Esophagus squamous epithelium (tissue), 5 donors: ENCODE measurements at places on chromosomes 1 and 21.

- DNase-seq: no peak
These were observed 37.6 kb upstream of the DISP3 start for GRCh38 chr1:11441211-11441952.

GRCh38 chr1:116855191-116855619, 54.5 kb upstream of the PTGFRN start:
- no peak for DNase-seq

- no peak for DNase-seq
These were observed 81.2 kb upstream of the TMPRSS2 start for GRCh38 chr21:41589131-41589530.

- no peak for DNase-seq
These were observed 175.2 kb downstream of the DSCAM start for GRCh38 chr21:40671716-40672115.

GRCh38 chr1:22800629-22801028, 90.0 kb downstream of the EPHB2 start:
- no peak for DNase-seq

DNA sequence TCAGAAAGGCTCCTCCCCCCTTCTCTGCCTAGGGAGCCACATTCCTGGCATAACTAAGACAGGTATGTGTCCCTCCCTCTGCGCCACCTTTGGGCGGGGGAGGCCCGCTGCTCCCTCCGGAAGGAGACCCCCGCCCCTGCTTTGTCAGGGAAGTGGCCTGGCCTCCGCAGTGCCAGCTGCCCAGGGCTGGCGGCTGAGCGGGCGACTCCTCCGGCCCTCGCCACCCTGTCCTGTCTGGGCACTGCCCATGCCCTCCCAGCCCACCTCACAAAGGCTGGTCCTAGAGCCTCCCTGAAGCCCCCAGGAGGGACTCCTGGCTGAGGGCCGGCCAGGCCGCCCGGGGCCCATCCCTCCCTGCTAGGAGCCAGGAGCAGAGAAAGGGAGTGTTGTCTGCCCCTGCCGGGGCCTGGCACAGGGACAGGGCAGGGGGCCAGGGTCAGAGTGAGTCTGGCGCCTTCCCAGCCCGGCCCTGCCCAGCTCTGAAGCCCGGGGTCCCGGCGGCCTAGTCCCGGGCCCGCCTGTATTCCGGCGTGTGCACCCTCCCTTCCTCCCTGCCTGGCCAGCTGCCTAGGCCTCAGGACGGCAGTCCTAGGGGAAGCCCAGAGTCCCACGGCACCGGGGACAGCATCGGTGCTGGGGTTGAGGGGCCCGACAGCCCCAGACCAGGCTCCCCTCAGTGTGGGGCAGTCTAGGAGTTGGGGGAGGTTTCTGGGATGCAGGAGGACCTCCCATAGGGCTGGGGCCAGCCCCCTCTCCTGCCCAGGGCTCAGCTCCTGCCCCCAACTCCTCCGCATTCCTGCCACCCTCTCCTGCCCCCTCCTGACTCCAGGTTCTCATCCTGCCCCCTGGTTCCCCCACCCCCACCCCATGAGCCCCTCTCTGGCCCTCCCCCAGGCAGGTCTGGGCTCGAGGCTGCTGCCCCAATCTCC, 5.1 kb downstream of the AGRN start:
- no peak for DNase-seq

DNA sequence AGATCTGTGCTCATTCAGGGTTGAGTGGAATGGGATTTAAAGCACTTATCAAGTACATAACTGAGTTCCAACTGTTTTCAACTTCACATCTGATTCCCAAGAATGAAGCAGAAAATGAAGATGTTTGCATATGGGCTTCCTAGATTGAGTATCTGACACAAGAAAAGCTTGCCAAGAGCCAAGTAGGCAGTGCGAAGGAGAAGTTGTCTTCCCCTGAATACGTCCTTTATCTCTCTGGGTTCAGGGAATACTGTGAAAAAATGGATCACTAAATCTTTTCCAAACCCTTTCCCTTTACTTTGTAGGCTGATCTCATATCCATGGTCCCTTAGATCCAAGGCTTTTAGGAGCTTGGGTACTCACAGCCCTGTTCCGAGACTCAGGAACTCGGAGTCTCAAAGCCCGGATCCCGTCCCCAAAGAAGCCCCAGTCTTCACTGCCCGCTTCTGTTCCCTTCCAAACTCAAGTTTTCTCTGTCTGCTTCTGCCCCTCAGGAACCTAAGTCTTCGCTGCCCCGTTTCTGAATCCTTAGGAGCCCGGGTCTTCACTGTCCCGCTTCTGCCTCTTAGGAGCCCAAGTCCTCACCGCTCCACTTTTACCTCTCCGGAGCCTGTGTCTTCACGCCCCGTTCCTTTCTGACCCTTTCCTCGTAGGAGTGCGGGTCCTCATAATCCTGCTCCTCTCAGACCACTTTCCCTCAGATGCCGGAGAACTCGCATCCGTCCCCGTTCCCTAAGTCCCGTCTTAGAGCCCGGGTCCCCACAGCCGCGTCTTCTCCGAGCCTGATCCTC, 616 bp downstream of the TAF12 start:
- DNase-seq: no peak

- DNase-seq: no peak
These were observed 16.9 kb downstream of the TCEANC2 start for GRCh38 chr1:54070171-54070837.

GRCh38 chr1:198809247-198809646, 170.4 kb downstream of the PTPRC start:
- no peak for DNase-seq

DNA sequence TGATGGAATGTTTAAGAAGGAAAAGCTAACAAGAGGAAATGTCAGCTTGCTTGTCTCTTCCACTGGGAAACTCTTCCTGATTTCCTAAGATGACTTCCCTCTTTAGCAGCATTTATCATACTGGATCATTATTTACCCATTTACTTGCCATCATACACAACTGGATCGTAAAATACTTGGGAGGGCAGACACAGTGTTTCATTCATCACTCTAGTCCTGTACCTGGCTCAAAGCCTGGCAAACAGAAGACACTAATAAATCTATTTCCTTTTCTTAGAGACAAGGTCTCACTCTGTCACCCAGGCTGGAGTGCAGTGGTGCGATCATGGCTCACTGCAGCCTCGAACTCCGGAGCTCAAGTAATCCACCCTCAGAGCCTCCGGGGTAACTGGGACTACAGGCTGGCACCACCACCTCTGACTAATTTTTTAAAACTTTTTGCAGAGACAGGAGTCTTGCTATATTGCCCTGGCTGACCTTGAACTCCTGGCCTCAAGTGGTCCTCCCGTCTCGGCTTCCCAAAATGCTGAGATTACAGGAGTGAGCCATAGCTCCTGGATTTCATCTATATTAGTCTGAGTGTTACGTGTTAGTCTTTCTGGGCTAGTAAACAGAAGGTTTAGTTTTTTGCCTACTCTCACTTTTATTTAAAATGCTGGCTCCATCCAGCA, 574.6 kb downstream of the SMYD3 start:
- no peak for DNase-seq

GRCh38 chr1:24878775-24879742, 51.0 kb downstream of the RUNX3 start:
- DNase-seq: no peak

- no peak for DNase-seq
These were observed 452.7 kb downstream of the KCNT2 start for GRCh38 chr1:196155586-196155985.

DNA sequence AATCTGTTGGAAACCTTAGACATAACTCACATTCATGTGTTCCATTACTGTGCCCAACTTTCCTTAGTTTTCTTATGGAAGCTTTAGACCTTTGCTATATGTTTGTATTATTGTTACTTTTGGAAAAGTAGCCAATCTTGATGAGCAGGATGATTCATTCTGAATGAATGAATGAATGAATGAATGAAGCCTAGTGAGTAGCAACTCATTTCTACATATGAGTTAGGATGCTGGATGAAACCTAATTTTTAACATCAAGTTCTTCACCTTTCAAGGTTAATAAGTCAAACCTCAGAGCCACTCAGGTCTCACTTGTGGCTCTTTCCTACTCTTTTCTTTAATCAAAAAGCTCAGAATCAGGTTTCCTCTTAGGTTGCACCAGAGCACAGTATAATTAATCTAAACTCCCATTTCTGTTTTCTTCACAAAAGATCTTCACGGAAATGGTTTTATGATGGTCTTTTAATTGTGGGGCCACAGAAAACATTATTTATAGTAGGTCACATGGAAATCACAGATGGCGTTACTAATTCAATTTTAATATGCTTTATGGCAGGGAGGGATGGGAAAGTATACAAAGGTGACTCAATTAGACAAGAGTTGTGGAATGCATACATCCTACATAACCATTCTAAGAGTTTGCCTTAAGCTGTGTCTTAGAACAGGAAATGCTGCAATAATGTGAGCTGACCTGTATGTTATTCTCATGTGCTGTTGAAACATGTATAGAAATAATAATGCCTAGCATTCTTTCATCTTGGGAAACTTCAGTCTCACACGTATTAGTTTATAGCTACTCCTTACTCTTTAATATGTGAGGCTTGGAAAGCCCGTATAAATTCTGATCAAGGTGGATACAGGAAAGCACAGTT, 4.5 kb upstream of the DDX59 start:
- no peak for DNase-seq

DNA sequence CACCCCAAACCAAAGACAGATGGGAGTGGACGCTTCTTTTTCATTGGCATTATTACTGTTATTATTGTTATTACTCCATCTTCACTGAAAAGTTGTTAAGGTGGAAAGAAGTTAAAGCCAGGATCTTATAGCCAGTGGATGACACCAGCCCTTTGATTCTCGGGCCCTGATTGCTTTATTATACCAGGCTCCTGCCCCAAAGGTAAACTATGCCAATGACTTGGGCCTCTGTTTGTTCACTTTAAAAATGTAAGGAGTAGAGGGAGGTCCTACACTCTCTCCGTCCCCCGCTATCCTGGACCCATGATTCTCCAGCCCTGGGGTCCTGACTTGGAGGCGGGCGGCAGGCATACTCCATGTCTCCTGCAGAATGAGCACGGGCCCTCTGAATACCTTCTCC, 106.8 kb downstream of the TOMM20 start:
- no peak for DNase-seq

DNA sequence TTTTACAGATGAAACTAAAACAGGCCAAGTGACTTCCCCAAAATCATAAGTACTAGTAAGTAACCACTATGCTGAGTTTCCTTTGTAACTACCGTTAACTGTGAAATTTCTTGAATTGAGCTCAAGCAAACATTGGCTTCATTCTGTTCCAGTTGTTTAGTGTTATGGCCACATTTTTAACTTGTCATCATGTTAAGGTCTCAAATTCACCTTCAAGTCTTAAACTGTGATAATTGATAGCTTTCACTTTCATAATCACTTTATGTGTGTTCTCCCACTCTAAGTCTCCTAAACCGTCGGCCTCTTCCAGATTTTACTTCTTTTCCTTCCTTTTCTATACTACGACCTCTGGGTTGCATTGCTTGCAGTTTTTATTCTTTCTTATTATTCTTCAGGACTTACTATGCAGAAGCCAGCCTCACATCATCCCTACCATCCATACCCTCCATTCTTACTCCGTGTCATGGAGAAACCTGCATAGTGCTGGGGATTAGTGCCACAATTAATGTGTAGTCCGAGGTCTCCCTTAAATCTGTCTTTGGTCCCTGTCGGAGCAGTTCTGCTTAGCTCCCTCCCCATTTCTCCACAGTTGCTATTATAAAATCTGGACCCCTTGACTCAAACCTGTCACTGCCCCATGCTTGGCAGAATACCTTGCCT, 5.8 kb downstream of the KIF1B start:
- no peak for DNase-seq

- no peak for DNase-seq
These were observed 39.4 kb upstream of the EPS15 start for GRCh38 chr1:51558375-51558924.

GRCh38 chr1:116457946-116458604, 85.0 kb downstream of the ATP1A1 start:
- DNase-seq: no peak

DNA sequence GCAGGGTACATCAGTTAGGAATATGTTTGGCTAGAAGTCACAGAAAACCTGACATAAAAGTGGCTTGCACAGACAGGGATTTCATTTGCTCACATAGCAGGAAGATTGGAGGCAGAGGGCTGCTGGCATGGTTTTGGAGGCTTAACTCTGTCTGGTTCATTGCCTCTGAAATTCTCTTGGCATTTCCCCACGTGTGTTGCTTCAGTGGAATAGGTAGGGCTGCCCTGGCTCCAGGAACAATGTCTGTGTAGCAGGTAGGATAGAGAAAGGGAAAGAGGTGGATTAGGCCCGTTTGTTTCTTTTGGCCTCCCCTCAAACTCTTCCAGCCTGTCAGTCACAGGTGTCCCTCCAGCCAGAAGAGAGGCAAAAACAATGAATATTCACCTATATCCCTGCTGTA, 20.5 kb upstream of the SIPA1L2 start:
- DNase-seq: no peak

DNA sequence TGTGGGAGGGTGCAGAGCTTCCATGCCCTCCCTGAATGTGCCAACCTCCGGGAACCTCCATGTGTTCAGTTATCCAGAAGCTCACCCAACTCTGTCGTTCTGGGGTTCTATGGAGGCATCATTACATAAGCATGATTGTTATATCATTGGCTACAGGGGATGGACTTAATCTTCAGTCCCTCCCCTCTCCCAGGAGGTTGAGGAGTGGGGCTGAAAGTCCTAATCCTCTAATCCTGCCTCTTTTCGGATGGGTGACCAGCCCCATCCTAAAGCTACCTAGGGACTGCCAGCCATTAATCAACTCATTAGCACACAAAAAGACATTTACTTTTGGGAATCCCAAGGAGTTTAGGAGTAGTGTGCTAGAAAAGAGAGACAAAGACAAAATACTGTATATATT, 32.0 kb upstream of the PSEN2 start:
- no peak for DNase-seq

GRCh38 chr1:18058206-18058921, 49.2 kb upstream of the IGSF21 start:
- DNase-seq: no peak

- no peak for DNase-seq
These were observed 56.8 kb downstream of the GLIS1 start for GRCh38 chr1:53681977-53682685.

DNA sequence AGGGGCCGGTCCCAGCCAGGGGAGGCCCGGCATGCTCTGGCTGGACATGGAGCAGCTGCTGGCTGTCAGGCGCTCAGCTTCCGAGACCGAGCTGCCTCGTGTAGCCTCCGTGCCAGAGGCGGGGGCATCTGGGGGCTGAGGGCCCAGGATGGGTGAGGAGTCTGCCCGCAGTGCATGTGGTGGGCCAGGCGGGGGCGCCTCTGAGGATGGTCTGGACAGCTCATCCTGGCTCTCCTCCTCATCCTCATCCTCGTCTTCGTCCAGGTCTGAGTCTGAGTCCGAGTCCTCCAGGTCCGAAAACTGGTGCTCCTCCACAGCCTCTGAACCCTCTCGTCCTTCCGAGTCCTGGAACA, 28.9 kb upstream of the EDN2 start:
- DNase-seq: no peak

GRCh38 chr1:30744060-30744756, 13.4 kb downstream of the LAPTM5 start:
- DNase-seq: no peak
